Activated T-helper 9 cell treated with anti-CD3 and anti-CD28 coated beads, Interleukin-2, amount 50 U/mL, for 16 hours (primary cell): ENCODE measurements at places on chromosomes 4 and X.

GRCh38 chr4:126611900-126612299, 1020.9 kb upstream of the INTU start:
- DNase-seq = no peak

DNA sequence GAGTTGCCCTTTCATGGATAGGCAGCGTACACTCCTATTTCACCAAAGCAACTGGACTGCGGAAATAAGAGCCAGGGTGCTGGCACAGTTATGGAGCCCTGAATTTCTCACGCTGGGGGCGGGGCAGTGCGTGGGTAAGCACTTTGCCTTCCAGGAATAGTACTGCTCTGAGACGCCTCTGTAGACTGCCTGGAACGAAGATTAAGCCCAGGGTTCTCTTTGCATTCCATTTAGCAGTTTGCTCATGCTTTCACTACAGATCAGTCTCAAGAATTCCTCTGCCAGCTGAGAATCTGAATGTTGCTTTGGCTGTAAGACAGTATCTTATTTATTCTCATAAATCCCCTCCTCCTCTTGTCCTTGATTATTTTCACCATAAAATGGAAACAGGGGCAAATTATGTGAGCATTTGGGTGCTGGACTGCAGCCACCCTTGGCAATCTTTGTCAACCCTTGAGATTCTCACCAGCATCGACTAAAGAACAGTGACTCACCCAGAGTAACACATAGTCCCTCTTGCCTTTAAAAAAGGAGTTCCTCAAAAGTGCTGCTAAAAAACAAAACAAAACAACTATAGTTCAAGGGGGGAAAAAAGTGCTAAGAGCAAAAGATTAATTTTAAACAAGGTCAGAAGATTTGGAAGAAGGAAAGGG, 88.9 kb upstream of the CITED1 start:
- no peak for DNase-seq

GRCh38 chr4:166895771-166896170, 338.5 kb downstream of the SPOCK3 start:
- DNase-seq = no peak

GRCh38 chr4:17230727-17231126, 281.2 kb downstream of the QDPR start:
- DNase-seq = no peak

DNA sequence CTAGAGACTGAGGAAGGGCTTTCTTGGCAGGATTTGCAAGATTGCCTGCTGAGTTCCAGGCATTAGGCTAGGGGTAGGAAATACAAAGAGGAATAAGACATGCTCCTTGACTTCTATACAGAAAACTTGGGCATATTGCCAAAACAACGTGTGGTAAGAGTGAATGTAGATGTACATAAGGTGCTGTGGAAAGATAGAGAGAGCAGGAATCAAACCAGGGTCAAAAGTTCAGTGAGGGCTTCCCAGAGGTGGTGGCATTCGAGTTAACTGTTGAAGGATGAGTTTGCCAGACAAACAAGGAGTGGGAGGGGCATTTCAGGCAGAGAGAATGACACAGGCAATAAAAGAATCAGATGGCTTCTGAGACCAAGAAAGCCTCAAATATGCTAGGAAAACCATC, 187.9 kb downstream of the KDR start:
- no peak for DNase-seq

GRCh38 chr4:1523907-1524636, 117.8 kb upstream of the NKX1-1 start:
- no peak for DNase-seq

GRCh38 chr4:151430740-151431457, 21.9 kb downstream of the FHIP1A start:
- no peak for DNase-seq

DNA sequence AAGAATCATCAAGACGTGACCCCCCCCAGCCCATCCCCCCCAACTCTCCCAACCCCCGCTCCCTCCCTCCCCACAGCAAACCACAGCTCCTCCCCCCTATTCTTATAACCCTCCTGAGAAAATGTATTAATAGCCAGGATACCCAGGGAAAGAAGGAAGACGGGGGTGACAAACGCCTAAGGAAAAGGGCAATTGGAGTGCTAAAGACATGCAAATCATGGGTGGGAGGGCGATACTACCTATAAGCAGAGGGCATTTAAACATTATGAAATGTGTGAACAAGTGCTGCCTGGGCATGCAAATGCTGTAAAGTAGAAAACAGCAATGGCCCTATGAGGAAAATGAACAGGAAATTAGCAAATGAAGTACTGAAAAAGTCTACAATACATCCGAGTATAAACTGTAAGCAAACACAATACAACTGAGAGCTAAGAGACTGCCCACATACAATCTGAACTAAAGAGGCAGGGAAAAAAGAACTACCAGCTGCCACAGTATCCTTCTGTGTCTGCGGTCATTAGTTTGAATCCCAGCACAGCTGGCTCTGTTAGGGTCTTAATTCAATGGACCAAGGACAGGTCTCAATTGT, 2.4 kb downstream of the CXXC4 start:
- DNase-seq = no peak

- no peak for DNase-seq
Measured at GRCh38 chrX:20637351-20637750, 370.6 kb upstream of the RPS6KA3 start.

DNA sequence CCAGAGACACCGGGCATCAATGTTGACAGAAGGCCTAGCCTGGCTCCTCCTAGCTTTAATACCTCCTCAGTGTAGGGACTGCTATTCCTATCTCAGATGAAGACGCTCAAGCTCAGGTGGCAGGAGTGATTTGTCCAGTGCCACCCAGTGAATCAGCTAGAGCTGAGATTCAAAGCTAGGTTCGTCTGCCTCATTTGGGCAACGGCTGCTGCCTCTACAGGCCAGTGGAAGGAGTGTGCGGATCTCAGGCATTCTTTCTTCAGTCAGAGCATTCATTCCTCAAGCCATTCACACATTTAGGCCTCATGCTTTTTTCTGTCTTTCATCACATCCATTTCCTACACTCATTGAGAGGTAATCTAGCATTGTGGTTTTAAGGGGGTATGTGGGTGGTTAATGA, 7.3 kb downstream of the TSR2 start:
- no peak for DNase-seq

GRCh38 chr4:26412381-26413372, 77.6 kb downstream of the CCKAR start:
- no peak for DNase-seq

- no peak for DNase-seq
Measured at GRCh38 chrX:111376897-111377578, 35.0 kb downstream of the DCX start.
